ENCODE measurements at places on chromosomes 7 and 10.
A peak's percentile ranks its signal among the peaks of the same experiment; 100 is the strongest.

DNA sequence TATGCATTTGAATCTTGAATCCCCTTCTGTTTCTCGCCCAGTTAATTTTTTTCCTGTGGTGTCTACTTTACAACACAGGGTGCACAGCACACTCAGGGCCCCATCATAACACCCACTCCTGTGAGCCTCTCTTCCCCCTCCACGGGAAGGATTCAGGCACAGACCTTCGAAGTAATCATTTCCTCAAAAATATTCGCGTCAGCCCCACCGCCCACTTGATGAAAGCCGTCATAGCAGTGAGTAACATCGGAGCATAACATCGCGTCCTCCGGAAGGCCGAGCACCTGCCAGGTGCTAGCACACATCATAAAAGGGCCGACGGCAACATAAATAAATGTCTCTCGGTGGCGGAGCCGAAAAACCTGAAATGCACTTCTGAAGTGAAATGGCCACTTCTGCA is 201.7 kb upstream of the ADARB2 start:
- peak; percentile 67 for DNase-seq

DNA sequence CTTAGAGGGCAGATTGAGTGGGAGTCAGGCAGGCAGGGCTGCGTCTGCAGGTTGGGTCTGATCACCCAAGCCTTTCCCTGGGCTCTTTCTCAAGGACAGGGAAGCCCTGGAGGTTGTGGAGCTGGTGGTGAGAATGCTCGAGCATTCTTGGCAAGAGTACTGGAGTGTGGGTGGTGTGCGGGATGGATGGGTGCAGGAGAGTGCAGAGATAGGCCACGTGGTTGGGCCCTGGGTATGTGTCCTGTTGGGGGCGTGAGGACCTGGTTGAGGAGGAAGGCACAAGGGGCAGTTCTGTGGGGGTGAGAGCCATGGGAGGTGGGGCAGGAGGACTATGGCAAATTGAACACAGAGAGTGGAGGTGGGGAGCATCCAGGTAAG is 135.9 kb downstream of the PTPN20 start:
- no peak for DNase-seq

DNA sequence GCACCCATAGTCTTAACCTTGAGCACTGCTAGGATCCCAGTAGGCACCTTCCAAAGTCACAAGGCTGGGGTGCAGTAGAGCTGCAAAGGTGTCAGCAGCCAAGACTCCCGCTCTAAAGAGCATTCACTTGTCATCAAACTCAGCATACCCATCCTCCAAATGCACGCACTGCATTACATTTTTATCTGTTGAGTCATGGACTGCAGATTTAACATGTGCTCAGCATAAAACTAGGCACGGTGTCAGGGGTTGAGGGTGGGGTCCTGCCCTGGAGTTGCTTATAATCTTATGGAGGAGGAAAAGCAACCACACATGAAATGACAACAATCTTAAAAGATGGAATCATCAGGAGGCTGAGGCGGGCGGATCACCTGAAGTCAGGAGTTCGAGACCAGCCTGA is 102.6 kb downstream of the PARP12 start:
- no peak for DNase-seq

GRCh38 chr7:155506854-155507337 is 39.5 kb downstream of the CNPY1 start:
- no peak for DNase-seq

DNA sequence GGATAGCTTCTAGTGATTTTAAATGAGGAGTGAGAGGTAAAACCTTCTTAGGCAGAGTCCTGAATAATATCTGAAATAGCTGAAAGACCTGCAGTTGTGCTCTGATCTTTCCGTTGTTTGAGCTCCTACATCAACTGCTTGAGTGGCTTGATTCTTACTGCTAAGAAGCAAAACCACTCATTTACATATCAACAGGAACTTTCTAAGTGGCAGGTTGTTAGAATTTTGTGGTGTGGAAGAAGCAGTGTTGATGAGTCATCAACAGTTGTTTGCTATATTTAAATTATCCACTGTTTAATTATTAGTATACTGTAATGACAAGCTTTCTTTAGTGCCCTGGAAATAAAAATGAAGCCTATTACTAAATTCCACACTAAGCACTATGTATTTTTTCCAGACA is 689.5 kb downstream of the DNAJB9 start:
- DNase-seq = no peak

- no peak for DNase-seq
Measured at GRCh38 chr7:68288144-68288593, 1291.5 kb downstream of the TYW1 start.

- no peak for DNase-seq
Measured at GRCh38 chr7:93310346-93310745, 78.2 kb downstream of the VPS50 start.

DNA sequence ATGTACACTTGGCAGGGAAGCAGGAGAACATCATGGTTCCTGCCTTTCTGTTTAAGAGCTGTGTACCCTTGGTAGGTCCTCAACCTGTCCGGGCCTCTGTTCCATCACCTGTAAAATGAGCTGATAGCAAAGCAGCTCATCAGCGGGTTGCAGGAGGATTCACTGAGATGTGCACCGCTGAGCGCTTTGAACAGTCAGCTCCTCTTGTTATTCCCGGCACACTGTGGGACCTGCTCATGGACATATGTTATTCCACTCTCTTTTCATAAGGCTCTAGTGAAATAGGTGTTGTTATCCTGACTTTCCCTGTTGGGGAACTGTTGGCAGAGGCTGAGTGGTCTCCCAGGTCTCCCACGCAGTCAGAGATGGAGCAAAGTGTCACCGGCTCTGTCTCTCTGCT is 497.5 kb upstream of the ZMIZ1 start:
- DNase-seq = no peak

DNA sequence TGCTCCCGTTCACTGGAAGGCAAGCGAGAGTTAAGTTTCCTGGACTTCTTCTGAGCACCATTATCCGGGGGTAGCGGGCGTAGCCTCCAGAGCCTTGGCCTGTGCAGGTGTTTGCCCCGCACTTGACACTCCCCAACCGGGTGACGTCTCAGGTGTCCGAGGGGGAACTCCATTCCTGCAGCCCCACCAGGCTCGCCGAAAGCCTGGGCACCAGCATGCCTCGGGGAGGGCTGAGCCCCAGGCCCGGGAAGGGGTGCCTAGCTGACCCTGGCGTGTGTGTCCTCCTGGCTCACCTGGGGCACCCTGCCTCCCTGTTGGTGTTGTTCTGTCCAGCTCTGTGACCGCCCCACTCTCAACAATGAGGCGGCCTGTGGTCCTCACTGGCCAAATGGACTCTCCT is 109.4 kb upstream of the GPR26 start:
- no peak for DNase-seq

DNA sequence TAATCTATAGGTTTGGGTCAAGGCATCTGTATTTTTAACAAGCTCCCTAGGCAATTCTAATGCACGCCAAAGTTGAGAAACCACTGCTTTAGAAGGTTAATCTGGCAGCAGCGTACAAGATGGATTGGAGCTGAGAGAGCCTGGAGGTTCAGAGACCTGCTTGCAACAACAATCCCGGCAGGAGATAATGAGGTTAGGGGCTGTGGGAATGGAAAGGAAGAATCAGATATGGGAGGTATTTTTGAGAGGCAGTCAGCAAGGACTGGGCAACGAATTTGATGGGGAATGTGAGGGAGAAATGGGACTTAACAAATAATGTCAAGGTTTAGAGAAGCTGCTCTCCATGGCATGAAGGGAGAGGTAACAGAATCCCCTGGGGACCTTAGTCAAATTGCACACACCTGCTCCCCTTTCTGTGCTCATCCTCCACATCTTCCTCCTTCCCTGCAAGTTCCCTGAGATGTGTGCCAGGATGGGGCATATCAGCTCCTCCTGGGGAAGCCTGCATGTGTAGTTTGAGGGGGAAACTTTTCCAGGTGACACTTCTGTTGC is 731.0 kb upstream of the GALNT17 start:
- DNase-seq = no peak

DNA sequence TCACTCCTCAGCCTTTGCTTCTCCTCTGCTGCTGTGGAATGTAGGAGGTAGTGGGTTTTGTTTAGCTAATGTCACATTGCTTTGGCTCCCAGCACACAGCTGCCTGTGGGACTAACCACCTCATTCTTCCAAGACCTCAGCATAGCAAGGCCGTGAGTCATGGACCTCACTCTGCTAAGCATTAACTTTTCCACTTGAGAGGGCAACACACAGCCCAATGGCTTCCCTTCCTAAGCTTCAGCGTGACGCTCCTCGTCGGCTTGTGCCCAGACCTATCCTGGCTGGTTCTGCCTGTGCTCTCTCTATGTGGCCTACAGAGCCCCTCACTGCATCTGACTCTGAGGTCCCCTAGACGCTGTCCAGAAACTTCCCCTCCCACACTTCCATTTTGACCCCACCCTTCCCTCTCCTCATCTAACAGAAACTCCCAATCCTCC is 23.3 kb downstream of the MYOF start:
- DNase-seq = no peak

DNA sequence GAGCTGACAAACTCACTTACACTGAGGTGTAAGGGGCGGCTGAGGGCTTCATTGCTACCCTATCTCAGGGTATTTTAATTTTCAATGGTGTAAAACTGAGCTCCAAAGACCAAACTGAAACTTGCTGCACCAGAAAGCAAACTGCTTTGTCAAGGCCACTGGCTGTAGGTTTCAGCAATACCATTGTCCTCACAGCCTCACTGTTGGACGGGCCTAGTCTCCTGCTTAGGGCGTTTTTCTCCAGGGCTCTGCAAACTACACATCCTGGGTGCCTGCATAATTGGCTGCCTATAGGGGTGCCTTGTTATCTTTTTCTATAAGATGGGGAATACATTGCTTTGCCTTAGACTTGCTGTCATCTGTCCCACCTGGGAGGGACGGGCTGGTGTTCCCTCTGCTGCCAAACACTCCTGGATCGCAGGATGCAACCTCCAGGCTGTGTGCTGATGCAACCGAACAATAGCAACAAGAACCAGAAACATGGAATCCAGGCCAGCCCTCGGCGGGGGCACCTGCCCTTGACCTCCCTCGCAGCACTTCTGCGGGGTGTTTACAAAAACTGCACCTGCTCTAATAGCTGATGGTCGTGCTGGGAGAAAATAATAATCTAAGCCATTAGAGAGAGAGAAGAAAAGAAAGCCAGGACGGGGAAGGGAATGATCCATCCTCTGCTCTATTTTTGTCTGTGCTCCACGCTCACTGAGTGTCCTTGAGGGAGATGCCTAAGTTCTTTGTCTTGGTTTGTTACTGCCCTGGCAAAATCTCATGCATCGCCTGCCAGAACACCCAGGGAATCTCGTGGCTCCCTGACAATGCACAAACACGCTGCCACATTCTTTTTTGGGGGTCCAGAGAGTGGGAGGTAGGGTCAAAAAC is 104.5 kb downstream of the GALNT17 start:
- no peak for DNase-seq

- no peak for DNase-seq
Measured at GRCh38 chr7:66790725-66791124, 50.2 kb downstream of the RABGEF1 start.

GRCh38 chr10:560314-560992 is 129.0 kb downstream of the DIP2C start:
- DNase-seq = no peak
